ENCODE measurements at places on chromosomes 2 and 18. TPM values are rescaled to one million over a fixed set of nuclear protein-coding genes. Genes with fewer than 3 reads are reported as not detected.

Gene GKN1
- total RNA-seq = not detected

- DNase-seq = no peak
These were observed 34.6 kb upstream of the IMPA2 start for GRCh38 chr18:11946756-11947155.

DNA sequence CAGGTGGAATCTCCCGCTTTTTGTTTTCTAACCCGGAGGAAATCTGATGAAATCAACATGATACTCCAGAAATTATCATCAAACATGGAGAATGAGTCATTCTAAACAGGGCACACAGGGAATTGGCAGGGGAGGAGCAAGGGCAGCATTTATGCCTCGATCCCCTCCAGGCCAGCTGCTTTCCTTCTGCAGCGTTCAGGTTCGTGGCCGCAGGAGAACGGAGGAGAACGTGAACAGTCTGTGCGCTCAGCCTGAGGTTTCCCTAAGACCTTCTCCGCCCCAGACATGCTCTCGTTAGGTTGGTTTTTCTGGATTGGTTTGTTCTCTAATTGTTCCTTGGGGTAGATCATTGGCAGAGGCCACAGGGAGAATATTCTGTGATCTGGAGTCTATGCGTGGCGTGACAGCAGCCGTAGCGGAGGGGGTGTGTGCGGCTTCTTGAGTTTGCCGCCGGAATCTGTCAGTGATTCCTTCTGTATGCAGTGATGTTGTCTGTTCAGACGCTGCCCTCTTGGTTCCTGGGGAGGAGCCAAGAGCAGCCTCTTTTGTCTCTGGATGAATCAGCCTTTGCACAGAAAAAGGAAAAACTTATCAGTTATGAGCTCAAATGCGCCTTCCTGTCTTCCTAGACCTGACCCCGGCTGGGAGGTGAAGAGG, 75.9 kb downstream of the SH3BP4 start:
- no peak for DNase-seq

DNA sequence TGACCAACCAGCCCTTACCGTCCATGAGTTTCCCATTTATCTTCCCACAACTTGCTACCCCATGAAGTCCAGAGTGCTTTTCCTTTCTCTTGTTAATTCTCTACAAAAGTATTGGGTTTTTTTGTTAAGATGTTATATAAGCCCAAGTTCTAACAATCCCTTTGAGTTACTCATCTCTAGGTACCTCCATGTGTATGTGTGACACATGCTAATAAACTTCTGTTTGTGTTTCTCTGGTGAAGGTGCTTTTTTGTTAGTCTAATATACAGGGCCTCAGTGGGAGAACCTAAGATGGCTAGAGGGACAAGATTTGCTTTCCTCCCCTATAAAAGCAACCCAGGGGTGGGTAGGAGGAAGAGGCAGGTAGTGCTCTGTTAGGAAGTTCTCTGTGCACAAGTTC, 31.8 kb upstream of the RMDN2 start:
- DNase-seq = no peak

Gene GAREM1
- total RNA-seq = not detected

DNA sequence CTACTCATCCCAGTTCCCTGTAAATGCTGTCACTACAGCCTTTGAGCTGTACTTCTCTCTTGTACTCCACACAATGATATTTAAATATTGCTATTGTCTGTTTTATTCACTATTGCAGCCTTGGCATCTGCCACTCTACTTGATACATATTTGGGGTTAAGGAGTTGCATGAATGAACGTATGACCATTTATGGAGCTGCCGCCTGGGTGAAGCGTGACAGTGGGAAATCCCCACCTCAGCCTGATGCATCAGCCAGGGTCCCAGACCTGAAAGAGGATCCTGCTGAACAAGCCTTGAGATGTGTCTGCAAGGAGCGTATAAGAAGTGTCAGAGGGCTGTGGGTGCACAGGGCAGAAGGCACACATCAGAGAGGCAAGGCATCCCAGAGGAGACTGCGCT, 39.1 kb downstream of the MRPL35 start:
- DNase-seq = peak; percentile 55

Gene CNDP1
- total RNA-seq = 0.33 TPM

Measured in activated B cell treated with CpG ODN at 0.5 μM for 24 hours (primary cell).